Mesothelial cell of epicardium (in vitro differentiated cells): ENCODE measurements at places on chromosomes 11 and 22.

DNA sequence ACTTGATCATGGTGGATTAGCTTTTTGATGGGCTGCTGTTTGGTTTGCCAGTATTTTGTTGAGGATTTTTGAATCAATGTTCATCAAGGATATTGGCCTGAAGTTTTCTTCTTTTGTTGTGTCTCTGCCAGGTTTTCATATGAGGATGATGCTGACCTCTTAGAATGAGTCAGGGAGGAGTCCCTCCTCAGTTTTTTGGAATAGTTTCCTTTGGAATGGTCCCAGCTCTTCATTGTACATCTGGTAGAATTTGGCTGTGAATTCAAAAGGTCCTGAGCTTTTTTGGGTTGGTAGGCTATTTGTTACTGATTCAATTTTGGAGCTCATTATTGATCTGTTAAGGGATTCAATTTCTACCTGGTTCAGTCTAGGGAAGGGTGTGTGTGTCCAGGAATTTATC lies 78.1 kb downstream of the CTSC start:
- DNase-seq: no peak

DNA sequence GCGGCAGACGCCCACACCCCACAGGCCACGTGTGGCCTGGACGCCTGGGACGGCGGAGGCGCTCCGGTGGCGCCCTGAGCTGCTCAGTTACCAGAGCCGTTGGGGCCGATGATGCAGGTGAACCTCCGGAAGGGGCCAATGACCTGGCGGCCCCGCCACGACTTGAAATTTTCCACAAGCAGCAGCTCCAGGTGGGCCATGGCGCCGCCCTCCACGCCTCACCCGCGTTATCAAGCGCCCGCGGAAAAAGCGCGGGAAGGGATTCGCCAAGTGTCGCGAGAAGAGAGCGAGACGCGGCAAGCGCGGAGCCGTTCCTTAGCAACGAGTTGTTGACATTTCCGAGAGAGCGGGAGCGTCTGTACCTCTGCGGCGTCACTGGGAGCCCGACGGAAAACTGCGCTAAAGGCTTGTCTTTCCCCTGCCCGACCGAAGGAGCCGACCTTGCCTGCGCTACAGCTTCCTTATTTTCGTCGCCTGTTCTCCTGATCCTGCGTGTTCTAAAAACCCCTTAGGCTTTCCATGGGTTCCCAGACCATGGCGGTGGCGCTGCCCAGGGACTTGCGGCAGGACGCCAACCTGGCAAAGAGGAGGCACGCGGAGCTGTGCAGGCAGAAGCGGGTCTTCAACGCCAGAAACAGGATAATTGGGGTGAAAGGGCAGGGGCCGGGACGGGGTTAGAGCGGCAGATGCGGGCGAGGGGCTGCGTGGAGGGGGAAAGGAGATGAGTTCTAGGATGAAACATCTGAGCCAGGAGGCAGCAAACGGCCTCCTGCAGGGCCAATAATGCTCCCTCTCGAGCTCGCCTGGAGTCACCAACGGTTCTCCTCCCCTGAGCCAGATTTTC lies at the start of the genes RIBC2 and SMC1B:
Gene RIBC2, plus strand, starts transcription at position 326 of the 844 bp plus-strand sequence. Its CDS starts 194 bp downstream, at position 520.
Gene SMC1B, minus strand, starts transcription at position 232 of the 844 bp plus-strand sequence. Its CDS starts 32 bp downstream, at position 200.
- DNase-seq: no peak

DNA sequence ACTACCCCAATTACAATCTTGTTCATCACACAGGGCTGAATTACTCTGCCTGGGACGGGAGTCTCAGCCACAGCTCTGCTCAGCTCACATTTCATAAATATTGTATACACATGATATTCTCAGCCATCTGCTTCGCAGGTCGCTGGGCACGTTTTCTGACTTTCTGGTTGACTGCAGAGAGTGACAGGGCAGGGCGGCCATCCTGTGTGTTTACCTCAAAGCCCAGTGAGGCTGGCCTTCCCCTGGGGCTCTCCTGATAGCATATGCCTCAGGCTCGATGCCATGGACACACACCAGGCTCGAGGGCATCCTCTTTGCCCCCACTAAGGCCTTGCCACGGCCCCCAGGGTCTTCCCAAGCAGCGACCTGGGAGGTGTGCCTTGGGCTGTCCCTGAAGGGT lies 345.0 kb downstream of the CADM1 start:
- no peak for DNase-seq

GRCh38 chr11:12524865-12525264 lies 147.5 kb downstream of the PARVA start:
- DNase-seq: no peak

GRCh38 chr22:39239561-39240423 lies 5.0 kb downstream of the PDGFB start:
- DNase-seq: no peak

- DNase-seq: no peak
These were observed 1476.5 kb downstream of the TBC1D22A start for GRCh38 chr22:48238966-48239365.

DNA sequence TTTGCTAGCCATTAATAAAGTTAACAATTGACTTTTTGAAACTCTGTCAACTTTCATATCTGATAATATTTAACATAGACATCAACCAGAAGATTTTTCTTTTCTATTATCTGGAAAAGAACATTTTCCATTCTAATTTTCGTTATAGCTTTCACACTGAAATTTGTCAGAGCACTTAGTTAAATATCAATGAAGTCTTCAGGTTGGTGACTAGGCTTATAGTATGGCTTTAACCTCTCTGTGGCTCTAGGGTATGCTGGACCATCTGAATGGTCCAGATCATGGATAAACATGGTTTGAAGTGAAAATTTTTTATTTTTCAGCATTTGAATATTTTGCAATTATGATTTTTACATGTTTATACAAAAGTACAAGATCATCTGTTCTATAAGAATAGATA lies 548.1 kb downstream of the CNTN5 start:
- no peak for DNase-seq

- DNase-seq: no peak
These were observed 5.2 kb downstream of the RASSF7 start for GRCh38 chr11:565921-566509.

DNA sequence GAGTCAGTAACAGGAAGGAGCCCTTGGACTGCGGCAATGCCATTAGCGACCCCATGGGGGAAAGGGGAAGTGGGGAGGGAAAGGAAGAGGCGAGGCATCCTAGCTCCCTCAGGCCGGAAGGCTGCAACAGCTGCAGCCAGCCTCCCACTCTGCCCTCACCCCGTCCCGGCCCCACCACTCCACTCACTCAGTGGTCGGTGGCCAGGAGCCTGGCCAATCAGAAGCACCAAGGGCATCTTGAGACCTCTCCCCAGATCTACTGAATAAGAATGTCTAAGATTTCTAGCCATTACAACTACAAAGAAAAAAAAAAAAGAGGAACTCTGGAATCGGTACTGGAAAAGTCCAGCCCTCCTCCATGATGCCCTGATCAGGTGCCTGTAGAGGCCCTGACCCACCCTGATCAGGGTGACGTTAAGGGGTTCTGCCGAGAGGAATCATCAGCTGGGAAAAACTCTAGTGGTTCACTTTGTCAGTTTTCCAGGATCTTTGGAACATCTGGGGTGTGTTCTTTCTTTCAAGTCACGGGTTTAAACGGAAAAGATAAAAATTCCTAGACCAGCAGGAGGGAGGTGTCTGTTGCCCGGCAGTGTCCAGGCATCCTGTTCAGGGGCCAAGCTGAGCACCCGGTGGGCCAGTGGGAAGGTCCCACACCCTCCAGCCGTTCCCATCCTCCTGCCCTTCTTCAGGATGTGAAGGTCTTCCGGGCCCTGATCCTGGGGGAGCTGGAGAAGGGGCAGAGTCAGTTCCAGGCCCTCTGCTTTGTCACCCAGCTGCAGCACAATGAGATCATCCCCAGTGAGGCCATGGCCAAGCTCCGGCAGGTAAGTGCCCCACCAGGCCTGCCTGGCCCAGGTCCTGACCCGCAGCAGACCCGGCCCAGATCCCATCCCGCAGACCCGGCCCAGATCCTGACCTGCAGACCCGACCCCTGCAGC lies 14.4 kb downstream of the OAF start:
- no peak for DNase-seq

DNA sequence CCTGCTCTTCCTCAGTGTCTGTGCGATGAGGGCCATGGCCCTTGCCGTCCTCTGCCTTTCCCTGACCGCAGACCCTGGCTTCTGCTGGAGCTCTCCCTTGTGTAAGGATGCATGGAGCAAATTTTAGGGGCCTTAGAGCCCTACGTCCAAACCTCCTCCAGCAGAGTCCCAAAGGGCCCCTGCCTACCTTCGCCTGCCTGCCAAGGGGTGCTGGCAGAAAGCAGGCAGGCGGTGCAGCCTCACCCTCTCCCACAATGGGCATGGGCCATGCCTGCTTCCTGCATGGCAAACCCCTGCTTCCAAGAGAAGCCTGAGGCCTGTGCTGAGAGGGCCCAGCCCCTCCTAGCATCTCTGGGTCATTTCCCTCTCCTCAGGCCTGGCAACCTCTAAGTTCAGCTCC lies 71.3 kb upstream of the FGF3 start:
- no peak for DNase-seq

GRCh38 chr11:19447150-19447566 lies 206.4 kb upstream of the E2F8 start:
- DNase-seq: no peak

- no peak for DNase-seq
These were observed 20.3 kb downstream of the CLDN5 start for GRCh38 chr22:19503869-19504268.

- no peak for DNase-seq
These were observed 49.3 kb downstream of the ATXN10 start for GRCh38 chr22:45720839-45721378.

DNA sequence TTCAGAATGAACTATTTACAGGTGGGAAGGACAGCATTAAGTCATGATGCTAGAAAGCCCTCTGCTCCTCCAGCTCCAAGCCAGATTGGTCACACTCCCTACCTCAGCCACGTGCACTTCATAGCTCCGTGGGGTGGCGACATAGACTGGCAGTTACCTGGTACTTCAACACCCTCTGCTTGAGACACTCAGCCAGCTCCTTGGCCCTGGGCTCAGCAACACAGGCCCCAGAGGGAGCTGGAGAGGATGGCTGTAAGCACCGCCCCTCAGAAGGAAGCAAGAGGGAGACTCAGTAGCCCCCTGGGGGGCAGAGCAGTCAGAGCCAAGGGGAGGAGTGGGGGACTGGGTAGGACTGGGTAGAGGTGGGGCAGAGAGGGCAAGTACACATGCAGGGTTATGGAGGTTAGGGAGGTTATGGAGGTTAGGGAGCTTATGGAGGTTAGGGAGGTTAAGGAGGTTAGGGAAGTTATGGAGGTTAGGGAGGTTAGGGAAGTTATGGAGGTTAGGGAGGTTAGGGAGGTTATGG lies 102.1 kb upstream of the BID start:
- DNase-seq: no peak

DNA sequence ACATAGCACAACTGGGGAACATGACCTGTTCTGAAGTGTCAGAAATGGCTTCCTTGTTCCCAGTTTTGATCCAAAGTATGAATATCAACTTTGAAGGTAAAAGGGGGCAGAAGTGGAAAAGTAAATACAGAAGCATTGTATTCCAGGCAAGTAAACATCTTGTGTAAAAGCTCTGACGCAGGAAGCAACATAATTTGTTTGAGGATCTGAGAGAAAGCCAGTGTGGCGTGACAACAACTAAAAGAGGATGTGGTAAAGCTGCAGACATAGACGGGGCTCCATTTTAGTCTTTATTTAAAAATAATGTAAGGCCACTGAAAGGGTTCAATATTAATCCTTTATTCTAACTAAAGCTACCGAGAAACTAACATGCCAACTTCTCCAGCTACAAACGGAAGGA lies 310.2 kb downstream of the DLG2 start:
- no peak for DNase-seq

- no peak for DNase-seq
These were observed 12.2 kb downstream of the MPPED2 start for GRCh38 chr11:30573951-30574350.

GRCh38 chr11:107102692-107103477 lies 84.6 kb upstream of the GUCY1A2 start:
- DNase-seq: no peak

- no peak for DNase-seq
These were observed 236.1 kb downstream of the MIAT start for GRCh38 chr22:26893173-26894110.

DNA sequence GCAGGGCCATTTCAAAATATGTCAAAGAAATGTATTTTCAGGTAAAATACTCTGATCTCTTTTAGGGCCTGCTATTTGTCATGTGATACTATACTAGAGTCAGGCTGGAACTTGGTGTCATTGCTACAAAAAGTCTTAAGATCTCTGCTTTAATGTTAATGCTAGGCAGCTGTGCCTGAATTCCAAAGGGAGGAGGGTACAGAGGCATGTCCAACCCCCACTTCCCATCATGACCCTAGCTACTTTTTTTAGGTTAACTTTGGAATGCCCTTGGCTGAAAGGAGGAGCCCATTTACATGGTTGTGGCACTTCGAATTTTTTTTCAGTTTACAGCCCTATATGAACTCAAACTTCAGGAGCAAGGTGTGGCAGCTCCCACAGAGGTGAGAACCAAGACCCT lies 58.1 kb downstream of the OSBP2 start:
- no peak for DNase-seq

DNA sequence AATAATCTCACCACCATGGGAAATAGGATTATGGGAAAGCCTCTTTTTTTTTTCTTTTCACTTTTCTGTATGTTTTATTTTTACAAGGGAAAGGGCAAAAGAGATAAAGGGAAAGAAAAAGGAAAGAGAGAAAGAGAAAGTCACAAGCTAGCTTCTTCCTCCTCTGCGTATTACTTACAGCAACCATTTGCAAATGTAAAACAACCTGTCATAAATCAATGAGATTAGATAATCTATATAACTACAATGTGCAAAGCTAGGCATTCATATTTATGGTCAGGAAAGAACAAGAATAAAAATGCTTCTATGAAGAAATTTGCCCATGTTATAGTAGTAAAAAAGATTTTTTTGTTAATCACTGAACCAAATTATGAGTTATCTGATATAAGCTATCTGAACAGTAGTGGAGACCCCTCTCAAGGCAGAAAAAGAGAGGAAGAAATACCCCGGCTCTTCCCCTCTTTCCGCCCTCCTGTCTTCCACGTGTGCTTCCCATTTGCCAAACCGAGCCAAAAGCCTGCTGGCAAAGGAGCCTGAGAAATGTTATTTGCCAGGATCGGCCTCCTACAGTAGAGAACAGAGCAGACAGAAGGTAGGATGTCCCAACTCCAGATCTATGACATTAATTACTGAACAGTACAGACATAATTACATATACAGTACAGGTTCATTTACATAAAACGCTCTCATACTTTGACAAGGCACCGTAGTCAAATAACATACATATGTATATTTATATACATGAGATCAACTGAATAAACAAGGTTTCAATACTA lies 50.2 kb downstream of the ARHGAP32 start:
- DNase-seq: no peak
